Activated T-helper 2 cell treated with anti-CD3 and anti-CD28 coated beads, Interferon-gamma antibody, Interleukin-2, Interleukin-4, amounts not matched to agents 10 μg/mL and 5 μg/mL and 100 μg/mL, durations not matched to agents 14 hours and 24 hours and 36 hours (primary cell): ENCODE measurements at places on chromosomes 1 and 21. TPM values are rescaled to one million over a fixed set of nuclear protein-coding genes. Genes with fewer than 3 reads are reported as not detected.
A peak's percentile ranks its signal among the peaks of the same experiment; 100 is the strongest.

FMO1 gene
- total RNA-seq = not detected in 2 replicates

ASCL5 gene
- not detected in 2 replicates for total RNA-seq

SAMD11 gene
- total RNA-seq = not detected in 2 replicates

ANGPTL7 gene
- total RNA-seq = not detected in 2 replicates

CCDC27 gene
- total RNA-seq = 0.07 TPM in 1 of 2 replicates, not detected in the other

CLCA1 gene
- total RNA-seq = not detected in 2 replicates

KLF17 gene
- not detected in 2 replicates for total RNA-seq

PRELP gene
- not detected in 2 replicates for total RNA-seq

ERICH3 gene
- not detected in 2 replicates for total RNA-seq

FAM177B gene
- not detected in 2 replicates for total RNA-seq

ACOT11 gene
- total RNA-seq = 1.8 and 2.3 TPM in 2 replicates

CACNA1S gene
- not detected in 2 replicates for total RNA-seq

CD1B gene
- not detected in 2 replicates for total RNA-seq

WDR64 gene
- total RNA-seq = not detected in 2 replicates

TMEM82 gene
- total RNA-seq = not detected in 2 replicates

GRCh38 chr1:49842596-49842995 lies 181.2 kb downstream of the AGBL4 start:
- DNase-seq = no peak

DNA sequence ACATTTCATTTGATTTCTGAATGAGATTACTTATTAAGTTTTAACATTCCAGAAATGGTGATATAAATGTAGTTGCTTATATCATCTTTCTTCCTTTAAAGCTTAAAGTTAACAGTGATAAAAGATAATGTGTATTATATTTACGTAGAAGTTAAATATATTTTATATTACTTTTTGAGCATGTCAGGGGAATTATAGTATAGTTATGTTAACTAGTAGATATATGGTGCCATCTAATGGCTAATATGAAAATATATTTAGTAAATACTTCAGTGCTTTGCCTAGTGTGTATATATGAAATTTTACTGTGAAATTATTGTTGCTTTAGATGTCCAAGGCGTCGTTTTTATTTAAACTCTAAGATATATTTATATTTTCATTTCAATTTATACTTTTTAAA lies 51.5 kb downstream of the SYT14 start:
- DNase-seq = no peak

DNA sequence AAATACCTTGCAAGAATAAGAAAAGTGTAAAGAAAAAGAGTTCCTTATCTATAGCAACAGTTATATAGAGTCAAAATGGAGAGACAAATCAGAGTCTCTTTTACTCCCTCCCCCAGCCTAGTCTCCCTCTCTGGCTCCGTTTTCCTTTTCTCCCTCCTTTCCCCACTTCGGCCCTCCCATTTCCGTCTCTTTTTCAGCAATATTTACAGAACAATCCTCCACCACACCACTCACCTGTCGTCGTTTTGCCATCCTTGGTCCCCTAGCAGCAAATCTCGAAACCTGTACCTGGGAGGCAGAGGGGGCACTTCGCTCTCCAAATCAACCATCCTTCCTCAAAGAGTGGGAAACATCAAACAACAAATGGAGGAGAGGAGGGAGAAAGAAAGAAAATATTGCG lies 259 bp downstream of the KCNT2 start:
- no peak for DNase-seq

DNA sequence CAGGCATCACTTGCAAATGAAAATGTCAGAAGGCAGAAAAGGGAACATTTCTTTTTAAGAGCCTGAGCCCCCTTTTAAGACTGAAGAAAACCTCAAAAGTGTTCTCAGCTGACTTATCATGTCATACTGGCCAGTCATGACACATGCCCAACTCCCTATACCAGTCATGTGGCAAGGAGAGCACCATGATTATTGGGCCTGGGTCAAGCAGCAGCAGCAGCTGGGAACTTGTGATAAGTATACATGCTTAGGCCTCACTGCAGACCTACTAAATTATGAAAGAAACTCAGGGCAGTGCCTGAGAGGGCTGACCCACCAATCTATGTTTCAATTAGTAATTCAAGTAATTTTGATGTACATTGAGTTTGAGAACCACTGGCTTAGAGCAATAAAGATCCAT lies 8.6 kb downstream of the RO60 start:
- DNase-seq = no peak

DNA sequence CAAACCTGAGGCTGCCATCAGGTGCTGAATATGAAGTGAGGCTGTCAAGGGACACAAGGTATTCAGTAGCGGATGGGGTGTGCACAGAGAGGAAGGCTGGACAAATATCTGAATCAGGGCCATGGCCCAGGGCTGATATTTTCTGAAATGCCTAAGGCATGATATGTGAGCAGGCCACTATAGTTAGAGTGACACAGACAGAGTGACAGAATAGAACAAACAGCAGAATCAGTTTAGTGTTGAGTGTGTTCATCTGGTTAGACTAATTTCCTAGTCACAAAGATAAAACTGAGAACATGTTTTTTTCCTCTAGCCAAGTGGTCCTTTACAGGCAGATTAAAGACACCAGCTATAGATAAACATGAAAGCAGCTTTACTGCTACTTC lies 3.9 kb downstream of the OVAAL start:
- no peak for DNase-seq

DNA sequence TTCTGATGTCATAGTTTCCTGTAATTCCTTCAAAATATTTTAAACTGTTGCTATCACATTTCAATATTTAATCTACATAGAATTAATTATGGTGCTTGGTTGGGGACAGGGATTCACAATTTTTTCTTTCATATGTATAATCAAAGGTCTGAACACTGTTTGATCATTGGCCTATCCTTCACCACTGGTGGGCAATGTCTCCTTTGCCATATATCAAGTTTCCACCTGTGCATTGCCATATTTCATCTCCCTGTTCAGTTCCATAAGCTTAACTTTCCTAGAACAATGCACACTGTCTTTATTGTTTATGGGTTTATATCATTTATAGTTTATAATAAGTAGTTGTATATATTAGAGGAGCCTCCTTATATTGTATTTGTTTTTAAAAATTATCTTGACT lies 374.9 kb upstream of the PTBP2 start:
- no peak for DNase-seq

DNA sequence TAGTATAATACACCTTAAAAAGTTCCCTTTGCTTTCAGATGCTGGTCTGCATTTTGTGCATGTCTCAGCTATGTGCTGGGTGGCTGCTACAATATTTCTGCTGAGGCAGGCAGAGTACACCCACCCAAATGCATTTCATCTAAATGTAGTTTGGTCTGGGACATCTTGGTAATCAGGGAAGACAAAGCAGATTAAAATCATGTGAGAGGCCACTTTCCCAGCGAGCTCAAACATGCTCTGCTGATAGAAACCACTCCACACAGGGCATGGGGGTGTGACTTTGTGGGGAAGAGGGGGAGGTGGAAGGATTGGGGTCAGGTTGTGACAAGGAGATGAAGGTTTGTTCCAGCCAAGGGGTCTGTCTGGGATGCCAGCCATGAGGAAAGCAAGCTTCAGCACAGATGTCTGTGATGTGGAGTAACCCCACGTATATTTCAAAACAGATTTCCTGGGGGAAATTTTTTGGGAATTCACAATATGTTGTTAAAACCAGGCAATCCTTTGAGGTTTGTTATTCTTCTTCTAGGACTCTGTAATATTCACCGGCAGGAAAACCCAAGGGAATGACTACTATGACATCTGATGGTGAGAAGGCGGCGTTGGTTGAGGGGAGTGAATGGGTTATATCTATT lies 255.1 kb upstream of the FGGY start:
- DNase-seq = no peak

GRCh38 chr1:54614024-54614423 lies 9.3 kb downstream of the FAM151A start:
- no peak for DNase-seq

DNA sequence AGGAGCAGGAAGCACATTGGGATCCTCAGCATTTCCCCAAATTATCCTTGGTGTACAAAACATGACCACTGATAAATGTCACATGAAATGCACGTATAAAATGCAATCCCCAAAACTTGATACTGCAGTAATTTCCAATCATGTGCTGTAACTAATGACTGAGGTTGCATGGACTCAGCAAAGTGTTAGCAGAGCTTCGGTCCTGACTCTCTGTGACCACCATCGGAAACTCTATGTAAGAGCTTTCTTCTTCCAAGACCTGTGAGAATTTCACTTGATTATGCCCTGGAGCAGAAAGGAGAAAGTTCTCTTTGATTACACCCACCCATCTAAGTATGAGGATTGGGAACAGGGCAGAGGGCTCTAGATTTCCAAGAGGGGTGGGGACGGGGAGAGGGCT lies 908 bp downstream of the CD53 start:
- DNase-seq = no peak

- DNase-seq = no peak
Measured at GRCh38 chr1:203187304-203187685, 791 bp upstream of the CHI3L1 start.

GRCh38 chr1:2545754-2546514 lies 10.2 kb upstream of the TNFRSF14 start:
- DNase-seq = peak; percentile 86

GRCh38 chr21:42248783-42249597 lies 30.1 kb downstream of the ABCG1 start:
- no peak for DNase-seq

- no peak for DNase-seq
Measured at GRCh38 chr21:14889080-14889810, 175.6 kb downstream of the NRIP1 start.

GRCh38 chr1:43367026-43367903 lies 546 bp downstream of the ELOVL1 start:
- DNase-seq = no peak

DNA sequence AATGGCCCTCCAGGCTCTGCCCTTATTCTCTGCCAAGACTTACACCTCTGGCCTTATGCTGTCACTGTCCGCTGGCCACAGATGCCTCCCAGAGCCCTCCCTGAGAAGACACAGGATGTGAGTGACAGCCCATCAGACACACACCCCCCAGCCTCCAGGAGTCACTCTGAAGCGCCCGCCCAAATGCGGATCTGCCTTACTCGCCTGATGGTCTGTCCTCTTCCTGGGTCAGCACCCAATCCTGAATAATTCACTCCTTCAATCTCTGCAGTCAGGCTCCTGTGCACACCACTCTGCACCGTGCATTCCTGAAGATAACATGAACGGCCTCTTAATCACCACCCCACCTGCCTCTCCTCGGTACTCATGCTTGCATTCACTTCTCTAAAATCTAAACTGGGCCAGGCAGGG lies 14.7 kb downstream of the CLSTN1 start:
- DNase-seq = no peak

GRCh38 chr1:113834716-113835115 lies 22.4 kb upstream of the RSBN1 start:
- DNase-seq = no peak

DNA sequence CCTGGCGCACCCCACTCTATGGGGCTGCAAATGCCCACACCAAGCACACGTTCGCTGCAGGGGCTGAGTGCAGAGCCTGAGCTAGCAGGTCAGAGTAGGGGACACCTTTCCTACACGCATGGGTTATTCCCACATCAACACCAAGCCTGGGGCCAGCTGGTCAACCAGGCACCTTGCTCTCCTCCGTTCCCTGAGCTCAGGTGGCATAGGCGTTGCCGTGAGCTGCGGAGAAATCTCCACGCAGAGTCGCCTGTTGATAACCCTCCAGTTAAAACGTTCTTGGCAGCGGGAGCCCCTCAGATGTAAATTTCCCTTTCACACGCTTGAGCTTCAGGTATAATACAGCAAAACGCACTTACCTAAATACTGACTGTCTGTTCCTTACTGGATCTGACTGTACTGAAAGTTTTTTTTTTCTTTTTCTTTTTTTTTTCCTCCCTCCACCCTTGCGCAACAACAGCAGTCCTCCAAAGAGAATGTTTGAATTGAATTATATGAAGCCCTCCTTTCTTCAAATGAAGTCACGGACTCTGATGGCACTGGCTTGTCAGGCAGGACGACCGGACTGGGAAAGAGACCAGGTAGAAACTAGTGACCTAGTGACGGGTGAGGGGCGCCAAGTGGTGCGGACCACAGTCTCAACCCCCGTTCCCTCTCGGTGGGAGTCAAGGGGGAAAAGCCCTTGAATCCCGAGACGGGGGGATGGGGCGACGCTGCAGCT lies 2.1 kb downstream of the BRINP3 start:
- no peak for DNase-seq

GRCh38 chr1:113046569-113046968 lies 26.4 kb upstream of the LRIG2 start:
- DNase-seq = no peak

- DNase-seq = no peak
Measured at GRCh38 chr1:67894981-67895735, 61.9 kb upstream of the GNG12 start.

- DNase-seq = peak; percentile 73
Measured at GRCh38 chr1:205273551-205273982, 45.8 kb downstream of the TMCC2 start.

DNA sequence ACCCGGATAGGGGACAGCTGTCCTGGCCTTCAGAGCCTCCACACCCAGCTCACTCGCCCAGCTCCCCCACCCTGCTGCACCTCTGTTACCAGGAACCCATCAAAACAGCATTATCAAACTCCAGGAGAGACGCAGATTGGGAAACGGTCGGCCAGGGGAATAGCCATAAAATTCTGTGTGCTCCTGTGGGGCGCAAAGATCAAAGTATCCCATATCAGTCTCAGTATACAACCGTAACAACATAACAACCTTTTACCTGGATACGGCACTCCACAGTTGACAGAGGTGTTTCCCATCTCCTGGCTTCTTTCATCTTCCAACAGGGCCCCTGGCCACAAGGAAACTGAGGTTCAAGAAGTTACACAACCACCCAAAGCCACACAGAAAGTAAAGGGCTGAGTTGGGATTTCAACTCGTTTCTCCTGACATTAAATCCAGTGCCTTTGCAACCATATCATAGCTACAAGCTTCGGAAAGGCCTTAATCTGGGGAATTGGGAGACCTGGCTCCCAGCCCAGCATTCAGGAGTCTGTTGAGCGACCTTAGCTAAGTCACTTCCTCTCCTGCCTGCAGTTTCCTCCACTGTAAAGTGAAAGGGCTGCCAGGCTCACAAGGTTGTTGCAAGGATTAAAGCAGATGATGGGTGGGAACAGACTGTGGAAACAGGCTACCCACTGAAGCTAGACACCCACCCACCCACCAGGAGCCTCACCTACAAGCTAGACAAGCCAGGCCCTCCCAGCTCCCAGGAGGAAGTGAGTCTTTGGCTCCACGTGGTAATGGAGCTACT lies 8.1 kb upstream of the EPHB2 start:
- DNase-seq = no peak

DNA sequence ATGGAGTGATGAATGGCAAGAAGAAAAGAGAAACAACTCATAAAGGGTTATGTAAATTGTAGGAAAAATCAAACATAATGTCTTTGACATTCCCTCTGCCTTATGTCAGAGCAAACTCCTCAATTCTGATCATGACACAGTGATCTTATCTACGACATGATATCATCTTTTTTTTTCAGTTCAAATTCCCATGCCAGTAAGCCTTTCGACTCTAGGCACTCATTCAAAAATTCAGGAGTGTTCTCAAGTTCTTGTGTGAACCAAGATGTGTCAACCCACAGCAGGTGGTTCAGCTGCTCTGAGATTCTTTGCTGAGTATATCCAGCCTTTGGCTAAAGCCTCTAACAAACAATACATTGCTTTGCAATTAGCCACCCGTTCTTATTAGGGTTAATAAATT lies 97.1 kb upstream of the ESRRG start:
- DNase-seq = no peak
